ENCODE measurements at places on chromosomes 12 and 14.

DNA sequence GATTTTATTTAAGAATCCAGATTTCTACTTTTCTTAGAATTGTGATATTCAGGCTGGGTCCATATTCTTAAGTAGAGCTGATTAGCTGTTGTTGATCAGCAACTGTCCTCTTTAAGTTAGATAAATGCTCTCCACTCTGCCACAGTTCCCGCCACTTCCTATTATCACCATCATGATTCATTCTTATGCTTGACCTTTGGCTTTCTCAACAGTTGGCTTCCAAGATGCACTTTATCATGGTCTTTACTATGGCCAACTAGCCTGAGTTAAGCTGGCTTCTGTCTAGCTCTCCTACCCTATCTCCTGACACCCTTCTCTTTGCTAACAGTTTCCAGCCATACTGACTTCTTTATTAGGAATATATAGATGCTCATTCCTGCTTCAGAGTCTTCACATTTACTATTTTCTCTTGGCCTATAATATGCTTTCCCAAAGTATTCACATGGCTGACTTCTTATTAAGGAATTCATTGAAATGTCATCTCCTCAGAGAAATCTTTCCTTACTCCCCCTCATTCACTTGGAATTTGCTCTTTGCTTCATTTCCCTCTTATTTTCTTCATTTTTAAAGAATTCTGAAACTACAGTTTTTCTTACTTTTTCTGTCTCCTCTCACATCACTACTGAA is 149.0 kb upstream of the IGF1 start:
- H3K4me3 ChIP-seq = no peak overlapping the region
- H3K27me3 ChIP-seq = no peaks in the 10 kb centered on the region
- no peaks in the 10 kb centered on the region for H3K4me1 ChIP-seq
- no peak overlapping the region for H3K27ac ChIP-seq
- DNase-seq = no peak

DNA sequence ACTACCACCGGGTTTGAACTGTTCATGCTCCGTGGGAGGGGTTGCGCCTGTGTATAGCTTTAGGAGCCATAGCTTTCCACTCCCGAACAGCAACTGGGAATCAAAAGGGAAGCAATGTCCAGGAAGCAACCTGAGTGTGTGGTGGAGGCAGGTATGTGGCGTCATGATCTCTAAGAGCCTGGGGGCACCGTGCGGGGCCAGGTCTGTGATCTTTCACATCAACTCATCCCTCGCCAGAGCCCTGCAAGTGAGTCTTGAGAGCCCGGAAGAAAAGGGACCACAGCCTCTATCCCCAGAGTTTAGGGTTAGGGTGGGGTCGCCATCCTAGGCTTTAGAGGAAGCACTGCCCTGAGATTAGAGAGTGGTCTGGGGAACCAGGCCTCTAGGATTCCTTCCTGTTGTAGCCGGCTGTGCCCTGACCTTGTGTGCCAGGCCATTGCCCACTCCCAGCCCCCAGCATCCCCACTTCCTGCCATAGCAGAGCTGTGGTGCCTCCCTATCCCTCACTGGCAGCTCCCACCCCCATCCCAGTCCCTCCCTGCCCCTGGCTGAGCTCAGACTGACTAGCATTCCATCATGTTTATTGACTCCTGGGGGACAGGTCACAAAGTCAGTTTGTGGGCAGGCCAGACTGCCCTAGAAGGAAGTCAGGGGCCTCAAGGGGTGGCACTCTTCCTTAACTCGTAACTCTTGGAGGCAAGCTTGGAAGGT is 745 bp upstream of the ADCY4 start:
- peak overlapping the region; percentile 83 for H3K27ac ChIP-seq
- H3K27me3 ChIP-seq = peaks cover 15% of the 10 kb centered on the region
- peaks cover 26% of the 10 kb centered on the region for H3K36me3 ChIP-seq

DNA sequence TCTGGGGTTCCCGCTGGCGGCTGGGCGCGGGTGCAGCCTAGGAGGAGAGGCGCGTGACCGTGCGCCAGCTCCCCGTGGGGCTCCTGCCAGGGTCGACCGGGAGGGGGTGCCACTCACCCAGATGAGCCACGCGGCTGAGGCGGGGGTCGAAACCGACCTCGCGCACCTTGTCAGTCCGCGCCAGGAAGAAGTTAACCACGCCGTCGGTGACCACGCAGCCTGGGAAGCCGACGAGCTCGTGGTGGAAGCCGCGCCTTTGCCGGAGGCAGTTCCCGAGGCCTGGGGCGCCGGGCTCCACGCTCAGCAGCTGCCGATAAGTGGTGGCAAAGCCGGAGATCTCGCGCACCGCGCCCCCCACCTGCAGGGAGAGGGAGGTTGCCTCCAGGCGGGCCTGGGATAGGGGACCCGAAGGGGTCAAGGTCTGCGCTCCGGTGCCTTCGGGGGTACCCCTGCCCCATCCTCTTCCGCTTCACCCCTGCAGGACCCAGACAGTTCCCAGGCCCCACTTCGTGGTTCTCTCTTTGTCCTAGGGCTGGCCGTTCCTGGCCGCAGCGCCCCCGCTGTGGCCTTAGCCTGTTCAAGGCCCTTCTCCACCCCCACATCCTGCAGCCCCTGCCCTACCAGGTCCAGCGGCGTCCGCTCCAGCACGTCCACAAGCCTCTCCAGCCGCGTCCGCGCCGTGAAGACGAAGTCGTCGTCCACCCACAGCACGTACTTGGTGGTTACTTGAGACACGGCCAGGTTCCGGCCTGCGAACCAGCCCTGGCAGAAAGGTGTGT is 5.3 kb downstream of the B4GALNT1 start:
- peak overlapping the region; percentile 21 for H3K4me3 ChIP-seq
- no peaks in the 10 kb centered on the region for H3K36me3 ChIP-seq
- peaks cover 98% of the 10 kb centered on the region for H3K27me3 ChIP-seq

- no peaks in the 10 kb centered on the region for H3K27me3 ChIP-seq
- no peaks in the 10 kb centered on the region for H3K4me1 ChIP-seq
- H3K4me3 ChIP-seq = no peak overlapping the region
- H3K27ac ChIP-seq = no peak overlapping the region
Observed at GRCh38 chr12:49777800-49778748, 36.7 kb downstream of the TMBIM6 start.

- H3K36me3 ChIP-seq = no peaks in the 10 kb centered on the region
- H3K4me3 ChIP-seq = no peak overlapping the region
- H3K27me3 ChIP-seq = no peaks in the 10 kb centered on the region
Observed at GRCh38 chr14:58571256-58571655, 66.5 kb upstream of the DACT1 start.

DNA sequence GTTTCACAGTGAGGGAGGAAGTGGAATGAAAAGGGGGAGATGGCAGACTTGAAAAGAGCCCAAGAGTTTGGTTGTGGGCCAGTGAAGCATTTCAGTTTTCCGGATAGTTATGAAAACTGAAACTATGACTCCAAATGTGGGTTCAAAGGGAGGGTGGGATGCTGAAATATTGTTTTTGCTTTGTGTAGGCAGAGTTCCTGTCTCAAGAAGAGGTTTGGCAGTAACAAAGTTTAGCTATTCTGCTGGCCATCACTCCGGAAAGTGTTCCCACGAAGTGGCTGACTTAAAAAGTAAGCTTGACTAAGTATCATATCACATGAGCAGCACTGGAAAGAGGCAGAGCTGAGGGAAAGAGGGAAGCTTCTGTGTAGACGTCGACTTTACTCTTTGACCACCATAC is 85.2 kb downstream of the CAND1 start:
- peaks cover 25% of the 10 kb centered on the region for H3K4me1 ChIP-seq
- H3K36me3 ChIP-seq = no peaks in the 10 kb centered on the region
- DNase-seq = no peak
- H3K27me3 ChIP-seq = no peaks in the 10 kb centered on the region
- H3K27ac ChIP-seq = no peak overlapping the region

- no peak overlapping the region for H3K27ac ChIP-seq
- H3K4me3 ChIP-seq = no peak overlapping the region
- H3K36me3 ChIP-seq = no peaks in the 10 kb centered on the region
- no peaks in the 10 kb centered on the region for H3K27me3 ChIP-seq
- H3K4me1 ChIP-seq = no peaks in the 10 kb centered on the region
- DNase-seq = no peak
Observed at GRCh38 chr14:47022721-47023120, 371.1 kb upstream of the RPL10L start.

DNA sequence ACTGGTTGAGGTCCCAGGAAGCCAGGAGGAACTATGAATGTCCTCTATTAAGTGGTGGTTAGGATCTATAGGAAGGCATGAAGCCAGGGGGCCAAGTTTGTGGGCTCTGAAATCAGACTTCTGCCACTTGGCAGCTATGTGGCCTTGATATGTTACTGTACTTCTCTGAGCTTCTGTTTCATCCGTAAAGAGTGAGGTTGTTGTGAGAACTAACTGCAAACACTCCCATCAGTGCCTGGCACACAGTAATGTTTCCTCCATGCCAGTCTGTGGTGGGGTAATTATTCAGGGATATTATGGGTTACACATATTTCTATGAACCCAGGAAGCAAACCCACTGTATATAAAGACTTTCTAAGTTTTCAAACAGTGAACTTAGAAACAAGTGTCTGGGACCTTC is 57.4 kb downstream of the PLXNC1 start:
- H3K27me3 ChIP-seq = no peaks in the 10 kb centered on the region
- H3K27ac ChIP-seq = no peak overlapping the region
- no peak overlapping the region for H3K4me3 ChIP-seq
- DNase-seq = no peak
- peaks cover 33% of the 10 kb centered on the region for H3K4me1 ChIP-seq

DNA sequence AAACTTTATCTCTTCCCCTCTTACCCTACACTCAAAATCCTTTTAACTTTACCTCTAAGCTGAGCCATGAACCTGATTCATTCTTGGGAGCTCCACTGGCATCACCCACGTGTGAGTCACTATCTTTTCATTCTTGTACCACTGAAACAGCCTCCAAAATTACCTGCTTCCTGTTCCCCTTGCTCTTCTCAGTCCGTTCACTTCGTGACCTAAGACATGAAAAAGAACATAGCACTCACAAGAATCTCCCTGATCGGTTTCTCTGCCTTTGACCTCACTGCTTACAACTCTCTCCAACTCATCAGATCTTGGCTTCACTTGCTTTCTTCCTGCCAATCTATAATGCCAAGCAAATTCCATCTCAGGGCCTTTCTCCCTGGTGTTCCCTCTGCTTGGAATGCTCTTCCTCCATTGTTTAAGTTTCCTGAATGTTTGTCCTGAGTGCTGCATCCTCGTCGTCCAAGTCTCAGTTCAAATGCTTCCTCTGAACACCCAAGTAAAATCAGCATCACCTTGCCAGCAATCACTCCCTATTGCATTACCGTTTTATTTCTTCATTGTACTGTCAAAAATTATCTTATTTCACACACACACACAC is 9.2 kb downstream of the GLIPR1 start:
- H3K27ac ChIP-seq = no peak overlapping the region
- DNase-seq = no peak
- no peak overlapping the region for H3K4me3 ChIP-seq
- no peaks in the 10 kb centered on the region for H3K27me3 ChIP-seq
- peaks cover 38% of the 10 kb centered on the region for H3K36me3 ChIP-seq

DNA sequence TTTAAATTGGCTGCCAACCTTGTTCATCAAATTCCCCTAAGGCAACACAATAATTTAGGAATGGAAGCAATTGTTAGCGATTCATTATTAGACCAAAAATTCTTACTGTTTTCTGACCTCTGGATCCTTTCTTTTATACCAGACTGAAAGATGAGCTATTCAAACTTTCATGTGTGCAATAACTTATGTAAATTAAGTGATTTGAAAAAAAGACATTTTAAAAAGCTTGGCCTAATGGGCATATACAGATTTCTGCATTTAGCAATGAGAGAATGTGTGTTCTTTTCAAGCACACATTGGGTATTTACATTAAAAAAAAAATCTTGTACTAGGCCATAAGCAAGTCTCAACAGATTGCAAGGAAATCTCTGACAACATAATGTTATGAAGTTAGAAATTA is 65.5 kb downstream of the C12orf75 start:
- DNase-seq = no peak
- H3K4me1 ChIP-seq = peaks cover 6% of the 10 kb centered on the region
- H3K4me3 ChIP-seq = no peak overlapping the region
- no peaks in the 10 kb centered on the region for H3K36me3 ChIP-seq
- H3K27me3 ChIP-seq = no peaks in the 10 kb centered on the region

DNA sequence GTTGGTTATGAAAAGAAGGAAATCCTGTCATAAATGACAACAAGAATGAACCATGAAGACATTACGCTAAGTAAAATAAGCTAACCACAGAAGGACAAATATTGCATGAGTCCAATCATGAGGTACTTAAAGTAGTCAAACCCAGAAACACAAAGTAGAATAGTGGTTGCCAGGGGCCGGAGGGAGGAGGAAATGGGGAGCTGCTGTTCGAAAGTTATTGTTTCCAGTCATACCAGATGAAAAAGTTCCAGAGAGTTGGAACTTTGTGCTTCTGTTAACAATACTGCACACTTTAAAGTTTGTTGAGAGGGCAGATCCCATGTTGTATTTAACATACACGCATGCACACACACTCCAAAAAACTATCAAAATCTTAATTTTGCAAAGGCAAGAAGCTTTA is 69.3 kb downstream of the COCH start:
- H3K27ac ChIP-seq = no peak overlapping the region
- no peak for DNase-seq
- no peaks in the 10 kb centered on the region for H3K4me1 ChIP-seq
- H3K4me3 ChIP-seq = no peak overlapping the region
- H3K36me3 ChIP-seq = peaks cover 59% of the 10 kb centered on the region

- no peak overlapping the region for H3K27ac ChIP-seq
- peaks cover 6% of the 10 kb centered on the region for H3K4me1 ChIP-seq
- no peak overlapping the region for H3K4me3 ChIP-seq
- no peaks in the 10 kb centered on the region for H3K36me3 ChIP-seq
Observed at GRCh38 chr12:546265-546919, 86.7 kb downstream of the B4GALNT3 start.

DNA sequence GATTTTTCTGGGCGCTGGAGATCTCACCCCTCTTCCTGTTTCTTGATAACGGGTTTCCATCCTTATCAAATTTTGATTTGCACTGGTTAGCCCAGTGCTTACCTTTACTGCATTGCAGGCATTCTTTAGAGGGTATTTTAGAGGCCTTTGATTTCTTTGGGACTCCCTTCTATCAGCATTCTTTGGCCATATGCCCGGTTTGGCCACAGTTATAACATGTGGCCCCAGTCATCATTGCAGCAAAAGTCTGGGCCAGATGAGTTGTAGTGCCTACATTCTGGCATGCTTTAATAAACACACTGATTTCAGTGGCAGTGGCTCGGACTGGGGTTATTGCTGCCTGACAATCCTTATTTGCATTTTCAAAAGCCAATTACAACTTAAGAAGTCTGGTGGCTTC is 82.3 kb downstream of the KCNMB4 start:
- H3K27me3 ChIP-seq = no peaks in the 10 kb centered on the region
- no peaks in the 10 kb centered on the region for H3K4me1 ChIP-seq
- H3K4me3 ChIP-seq = no peak overlapping the region
- H3K27ac ChIP-seq = no peak overlapping the region
- H3K36me3 ChIP-seq = no peaks in the 10 kb centered on the region

- H3K4me3 ChIP-seq = no peak overlapping the region
- no peak for DNase-seq
- H3K4me1 ChIP-seq = no peaks in the 10 kb centered on the region
- no peaks in the 10 kb centered on the region for H3K27me3 ChIP-seq
- no peaks in the 10 kb centered on the region for H3K36me3 ChIP-seq
Observed at GRCh38 chr12:24078318-24078765, 128.9 kb upstream of the SOX5 start.

GRCh38 chr12:104551-105081 is 38.0 kb downstream of the IQSEC3 start:
- no peaks in the 10 kb centered on the region for H3K36me3 ChIP-seq
- peaks cover 5% of the 10 kb centered on the region for H3K4me1 ChIP-seq
- H3K27ac ChIP-seq = no peak overlapping the region
- H3K4me3 ChIP-seq = no peak overlapping the region
- no peak for DNase-seq

- H3K36me3 ChIP-seq = no peaks in the 10 kb centered on the region
- no peak overlapping the region for H3K4me3 ChIP-seq
- no peaks in the 10 kb centered on the region for H3K4me1 ChIP-seq
- DNase-seq = no peak
- no peaks in the 10 kb centered on the region for H3K27me3 ChIP-seq
Observed at GRCh38 chr12:7834701-7835100, 38.0 kb downstream of the SLC2A14 start.
